ENCODE measurements at places on chromosomes 5 and 9.

GRCh38 chr9:76730801-76731200, 33.4 kb upstream of the PCA3 start:
- no peak for DNase-seq

GRCh38 chr5:50435168-50435567, 5.9 kb downstream of the EMB start:
- DNase-seq, result no peak

DNA sequence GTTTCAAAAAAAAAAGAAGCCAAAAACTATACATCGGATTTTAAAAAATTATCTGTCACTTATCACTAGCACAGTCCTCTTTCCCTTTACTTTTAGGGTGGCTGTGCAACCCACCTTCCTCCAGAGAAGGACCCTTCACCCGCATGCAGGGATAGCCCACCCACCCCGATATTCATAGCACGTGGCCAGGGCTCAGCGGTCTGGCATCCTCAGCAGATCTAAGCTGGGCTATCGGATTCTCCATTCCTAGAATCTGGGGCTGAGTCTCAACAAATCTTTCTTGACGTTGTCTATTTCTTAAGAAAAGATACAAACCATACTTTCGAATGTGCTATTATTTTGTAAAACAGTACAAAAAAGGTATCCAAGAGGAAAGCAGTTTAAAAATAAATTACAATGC, 70.9 kb downstream of the MYO10 start:
- no peak for DNase-seq

GRCh38 chr9:120931231-120932085, 4.9 kb upstream of the TRAF1 start:
- DNase-seq, result peak; percentile 63

GRCh38 chr9:134187110-134187531, 22.8 kb upstream of the RNU6ATAC start:
- no peak for DNase-seq

- DNase-seq, result no peak
Measured at GRCh38 chr5:177373806-177374205, 10.4 kb upstream of the SLC34A1 start.

GRCh38 chr9:127161081-127161624, 38.7 kb upstream of the ANGPTL2 start:
- DNase-seq, result peak; percentile 7

DNA sequence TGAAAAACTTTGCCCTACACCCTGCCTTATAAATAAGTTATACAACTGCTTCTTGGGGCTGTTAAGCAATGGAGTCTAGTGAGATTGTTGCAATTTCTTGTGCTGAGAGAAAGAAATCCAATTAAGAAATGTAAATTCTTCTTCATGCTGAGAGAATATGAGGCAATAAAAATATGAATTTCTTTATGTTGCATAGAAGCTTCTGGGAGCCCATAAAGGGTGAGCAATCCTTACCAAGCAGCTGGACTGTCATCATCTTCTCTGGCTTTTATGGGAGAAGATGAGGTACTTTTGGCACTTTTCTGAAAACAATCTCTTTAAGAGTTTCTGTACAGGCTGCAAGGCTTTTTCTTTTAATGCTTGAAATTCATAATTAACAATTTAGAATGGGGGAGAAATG, 204.3 kb downstream of the DMRTA1 start:
- no peak for DNase-seq

DNA sequence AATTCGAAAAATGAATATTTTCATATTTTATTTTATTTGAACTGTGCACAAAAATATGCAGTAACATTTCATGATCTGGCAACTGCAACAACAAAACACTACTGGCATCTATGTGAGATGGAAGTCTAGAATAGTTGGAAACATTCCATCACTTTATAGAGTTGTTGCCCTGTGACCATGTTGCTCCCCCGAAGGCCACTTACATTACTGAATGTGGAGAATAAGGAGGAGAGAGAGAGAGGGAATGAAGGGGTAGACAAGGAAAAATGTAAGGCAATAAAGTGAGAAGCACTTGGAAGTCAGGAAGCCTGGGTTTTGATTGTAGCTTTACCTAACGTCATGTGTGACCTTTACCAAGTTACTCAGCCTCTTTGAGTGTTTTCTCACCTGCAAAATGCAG, 437.2 kb upstream of the EDIL3 start:
- no peak for DNase-seq

DNA sequence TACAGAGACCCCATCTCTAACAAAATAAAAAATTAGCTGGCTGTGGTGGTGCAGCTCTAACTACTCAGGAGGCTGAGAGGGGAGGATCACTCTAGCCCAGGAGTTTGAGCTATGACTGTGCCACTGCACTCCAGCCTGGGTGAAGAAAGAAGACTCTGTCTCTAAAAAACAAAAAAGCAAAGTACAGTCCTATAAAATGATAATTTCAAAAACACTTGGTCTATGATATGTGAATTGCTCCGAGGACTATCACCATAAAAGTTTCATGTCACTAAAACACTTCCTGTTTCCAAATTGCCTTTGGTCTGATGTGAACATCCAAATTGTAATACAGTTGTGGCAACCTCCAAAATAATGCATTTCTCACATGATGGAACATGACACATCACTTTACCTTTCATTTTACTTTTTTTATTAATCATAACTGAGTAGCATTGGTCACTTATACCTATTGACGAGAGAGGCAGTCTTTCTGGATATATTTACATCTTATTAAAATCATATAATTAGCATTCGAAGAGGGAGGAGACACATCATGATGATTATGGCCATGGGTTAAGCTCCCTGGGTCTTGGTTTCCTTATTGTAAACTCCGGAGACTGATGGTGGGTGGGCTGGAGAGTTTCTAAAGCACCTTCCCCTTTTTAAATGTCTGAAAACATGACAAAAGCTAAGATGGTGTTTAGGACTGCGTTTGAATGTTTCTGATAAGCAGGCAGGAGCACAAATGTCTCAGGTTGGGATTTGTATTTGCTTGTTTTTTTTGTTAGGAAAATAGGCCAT, 25.8 kb upstream of the CD180 start:
- no peak for DNase-seq

DNA sequence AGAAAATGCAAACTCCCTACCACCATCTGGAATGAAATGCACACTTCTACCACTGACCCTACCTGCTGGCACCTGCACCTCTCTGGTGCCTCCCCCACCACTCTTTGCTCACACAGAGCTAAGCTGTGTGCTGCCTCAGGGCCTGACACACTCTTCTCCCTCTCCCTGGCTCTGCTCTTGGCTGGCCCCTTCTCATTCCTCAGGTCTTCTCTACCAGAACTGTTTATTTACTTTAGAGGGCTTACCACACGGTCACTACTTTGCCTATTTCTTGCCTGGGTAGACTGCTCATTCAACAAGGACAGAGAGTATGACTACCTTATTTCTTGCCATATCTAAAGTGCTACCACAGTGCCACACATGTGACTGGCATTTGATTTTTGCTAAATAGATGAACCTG, 3.3 kb downstream of the REEP5 start:
- no peak for DNase-seq

DNA sequence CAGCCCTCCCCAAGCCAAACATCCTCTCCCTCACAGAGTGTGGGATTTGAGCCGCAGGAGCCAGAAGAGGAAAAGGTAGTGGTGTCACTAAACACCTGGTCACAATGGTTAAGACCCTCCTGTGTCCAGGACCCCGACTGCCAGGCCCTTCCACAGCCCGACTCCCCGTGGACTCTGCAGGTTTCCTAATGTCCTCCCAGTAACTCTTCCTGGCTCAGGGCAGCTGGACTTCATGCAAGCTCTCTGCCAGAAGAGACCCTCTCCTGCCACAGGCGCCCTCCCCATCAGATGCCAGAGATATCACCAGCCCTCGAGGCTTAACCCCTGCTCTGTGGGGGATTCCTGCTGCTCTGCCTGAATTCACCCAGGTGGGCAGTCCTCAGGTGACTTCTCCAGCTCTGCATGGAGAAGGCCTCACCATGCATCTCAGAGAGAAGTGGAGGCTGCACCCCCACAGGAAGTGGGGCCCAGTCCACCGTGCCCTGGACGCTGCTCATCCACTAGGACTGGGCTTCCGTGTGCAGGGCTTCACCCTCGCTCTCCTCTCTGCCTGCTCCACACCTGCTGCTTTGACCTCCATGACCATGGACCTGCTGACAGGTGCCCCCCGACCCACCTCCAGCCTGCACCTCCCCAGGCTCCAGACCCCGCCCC, 111.2 kb downstream of the ADAMTS2 start:
- DNase-seq, result no peak

DNA sequence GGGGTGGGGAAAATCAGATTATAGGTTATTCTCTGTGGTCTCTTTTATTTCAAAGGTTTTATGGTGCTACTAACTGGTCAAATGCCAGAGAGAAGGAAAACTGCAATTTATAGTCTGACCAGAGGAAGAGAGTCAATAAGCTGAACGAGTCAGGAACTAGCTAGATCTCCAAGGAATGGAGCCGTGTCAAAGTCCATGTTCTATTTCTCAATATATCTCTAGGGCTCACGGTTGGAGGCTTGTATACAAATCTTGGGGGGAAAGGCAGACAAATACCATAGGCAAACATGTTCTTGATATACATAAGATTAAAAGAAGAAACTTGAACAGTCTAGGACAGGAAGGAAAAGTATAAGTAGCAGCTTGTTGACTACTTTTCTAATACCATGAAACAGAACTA, 627.1 kb downstream of the PDE4D start:
- DNase-seq, result no peak

DNA sequence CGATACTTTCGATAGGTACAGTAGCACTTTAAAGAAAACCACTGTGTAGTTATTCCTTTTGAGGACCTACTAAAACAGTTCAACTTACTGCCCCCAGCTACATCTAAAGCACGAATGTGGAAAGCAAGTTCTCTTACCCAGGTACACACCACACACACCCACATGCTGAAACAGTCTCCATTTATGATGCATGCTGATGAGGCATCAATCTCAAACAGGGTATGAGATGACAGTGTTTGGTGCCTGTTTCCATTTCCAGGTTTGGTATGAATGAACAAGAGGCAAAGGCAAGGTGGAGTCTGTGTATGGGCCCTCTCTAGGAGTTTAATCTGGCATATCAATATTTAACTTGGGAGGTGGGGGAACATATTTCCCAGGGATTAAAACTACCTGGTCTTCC, 13.9 kb downstream of the HMGXB3 start:
- DNase-seq, result no peak

DNA sequence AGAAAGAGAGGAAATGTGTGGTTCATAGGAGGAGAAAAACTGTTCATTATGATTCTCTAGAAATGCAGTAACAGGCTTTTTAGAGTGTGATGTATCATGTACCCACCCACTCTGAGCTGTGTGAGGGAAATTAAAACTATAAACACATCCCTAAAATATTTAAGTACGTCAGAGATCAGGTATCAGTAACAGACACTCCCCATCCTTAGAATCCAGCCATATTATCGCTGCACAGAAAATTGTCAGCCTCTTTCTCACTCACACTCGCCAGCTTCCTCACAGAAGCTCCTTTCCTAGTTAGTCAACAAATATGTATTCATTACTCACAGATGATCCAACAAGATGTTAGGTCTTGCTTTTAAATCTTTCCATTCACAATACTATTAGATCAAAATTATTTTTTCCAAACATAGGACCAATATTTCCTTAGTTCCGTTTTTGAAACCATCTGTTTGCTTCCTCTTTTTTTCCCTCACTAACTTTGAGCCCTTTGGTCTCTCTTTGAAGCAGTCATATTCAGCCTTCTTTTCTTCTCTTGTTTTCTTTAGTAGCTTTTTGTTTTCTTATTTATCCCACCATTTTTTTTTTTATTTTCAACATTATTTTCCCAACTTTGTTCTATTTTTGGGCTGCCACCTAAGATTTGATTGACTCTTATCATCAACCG, 13.6 kb upstream of the MAST4 start:
- no peak for DNase-seq

DNA sequence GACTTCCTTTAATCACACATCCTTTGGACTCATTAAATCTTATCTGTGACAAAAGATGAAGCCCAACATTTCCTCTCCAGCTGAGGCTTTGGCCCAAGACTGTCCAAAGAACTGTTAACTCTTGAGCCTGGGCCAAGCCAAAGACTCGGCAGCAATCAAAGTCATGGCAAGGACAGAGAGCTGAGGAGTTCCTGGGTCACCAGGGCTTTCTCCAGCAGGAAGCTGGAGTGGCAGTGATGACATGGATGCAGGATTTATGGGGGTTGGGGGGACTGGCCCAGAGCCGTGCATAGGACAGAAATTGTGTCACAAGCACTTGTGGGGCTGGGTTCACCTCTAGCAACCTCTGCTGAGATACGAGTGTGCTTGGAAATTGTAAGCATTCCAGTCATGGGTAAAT, 440.3 kb downstream of the PLK2 start:
- DNase-seq, result no peak

- no peak for DNase-seq
Measured at GRCh38 chr5:34501840-34502239, 154.3 kb upstream of the RAI14 start.

DNA sequence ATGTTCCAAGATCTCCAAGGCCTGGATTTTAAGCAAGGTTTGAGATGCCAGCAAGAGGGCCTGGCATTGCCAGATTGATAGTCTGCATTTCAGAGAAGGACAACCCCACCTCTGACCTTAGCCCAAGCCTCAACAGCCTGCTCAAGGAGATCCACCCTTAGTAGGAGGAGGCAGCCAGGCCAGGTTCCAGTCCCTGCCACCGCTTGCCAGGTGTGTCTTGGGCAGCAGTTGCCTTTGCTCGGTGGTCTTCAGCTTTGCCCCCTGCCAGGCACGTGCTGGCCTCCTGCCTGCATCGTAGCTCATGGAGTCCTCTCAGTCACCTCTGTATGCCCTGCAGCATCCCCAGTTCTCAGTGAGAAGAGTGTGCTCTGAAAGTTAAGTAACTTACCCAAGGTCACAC, 134.2 kb downstream of the KCNIP1 start:
- no peak for DNase-seq

Data from activated CD4-positive, alpha-beta memory T cell treated with anti-CD3 and anti-CD28 coated beads, Interleukin-2, amount 10 ng/mL, durations not matched to agents 7 days and 5 days (primary cell).